ENCODE measurements at places on chromosomes 1 and 21.

DNA sequence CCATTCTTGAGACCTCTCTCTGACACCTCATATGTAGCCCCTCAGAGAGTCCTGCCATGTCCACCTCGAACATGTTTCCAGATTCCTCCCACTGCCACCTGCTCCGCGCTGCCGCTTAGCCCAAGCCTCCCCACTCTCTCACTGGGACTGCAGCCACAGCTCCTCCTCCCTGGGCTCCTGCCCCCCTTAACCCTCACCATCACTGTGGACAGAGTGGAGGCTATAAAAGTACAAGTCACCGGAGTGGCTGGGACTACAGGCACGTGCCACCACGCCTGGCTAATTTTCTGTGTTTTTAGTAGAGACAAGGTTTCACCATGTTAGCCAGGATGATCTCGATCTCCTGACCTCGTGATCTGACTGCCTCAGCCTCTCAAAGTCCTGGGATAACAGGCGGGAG lies 77.0 kb downstream of the VWA5B1 start:
- DNase-seq = no peak

DNA sequence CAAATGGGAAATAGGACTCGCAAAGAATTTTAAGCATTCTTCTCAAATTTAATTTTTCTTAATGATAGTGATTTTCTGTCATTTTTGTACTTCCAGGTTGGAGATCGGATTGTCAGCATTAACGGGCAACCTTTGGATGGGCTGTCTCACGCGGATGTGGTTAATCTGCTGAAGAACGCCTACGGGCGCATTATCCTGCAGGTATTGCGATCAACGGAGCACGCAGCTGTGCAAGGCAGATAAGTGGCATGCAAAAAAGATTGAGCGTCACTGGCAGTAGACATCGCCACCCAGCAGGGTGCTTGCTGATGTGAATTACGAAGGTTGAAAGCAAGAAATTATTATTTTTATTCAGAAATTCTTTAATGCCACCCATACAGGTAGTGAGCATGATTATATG lies 65.9 kb upstream of the L1TD1 start:
- DNase-seq = no peak

DNA sequence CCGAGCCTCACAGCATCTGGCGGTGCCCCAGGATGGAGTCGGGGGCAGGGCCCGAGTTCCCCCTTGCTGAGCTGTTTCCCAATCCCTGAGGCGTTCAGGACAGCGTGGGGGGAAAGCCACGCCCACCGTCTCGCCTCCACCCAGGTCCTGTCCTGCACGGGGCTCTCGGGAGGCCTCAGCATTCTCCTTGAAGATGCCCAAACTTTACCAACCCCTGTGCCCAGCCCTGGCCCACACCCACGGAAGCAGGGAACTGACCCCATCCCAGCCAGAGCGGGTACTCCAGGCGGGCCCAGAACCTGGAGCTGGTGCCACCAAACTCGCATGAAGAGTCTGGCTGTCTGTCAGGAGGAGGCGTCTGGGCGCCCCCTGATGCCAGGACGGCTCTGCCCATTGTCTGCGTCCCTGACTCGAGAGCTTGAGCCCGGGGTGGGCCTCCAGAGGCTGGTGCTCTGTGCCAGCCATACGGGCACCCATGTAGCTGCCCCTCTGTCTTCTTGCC lies 35.3 kb upstream of the POFUT2 start:
- no peak for DNase-seq

DNA sequence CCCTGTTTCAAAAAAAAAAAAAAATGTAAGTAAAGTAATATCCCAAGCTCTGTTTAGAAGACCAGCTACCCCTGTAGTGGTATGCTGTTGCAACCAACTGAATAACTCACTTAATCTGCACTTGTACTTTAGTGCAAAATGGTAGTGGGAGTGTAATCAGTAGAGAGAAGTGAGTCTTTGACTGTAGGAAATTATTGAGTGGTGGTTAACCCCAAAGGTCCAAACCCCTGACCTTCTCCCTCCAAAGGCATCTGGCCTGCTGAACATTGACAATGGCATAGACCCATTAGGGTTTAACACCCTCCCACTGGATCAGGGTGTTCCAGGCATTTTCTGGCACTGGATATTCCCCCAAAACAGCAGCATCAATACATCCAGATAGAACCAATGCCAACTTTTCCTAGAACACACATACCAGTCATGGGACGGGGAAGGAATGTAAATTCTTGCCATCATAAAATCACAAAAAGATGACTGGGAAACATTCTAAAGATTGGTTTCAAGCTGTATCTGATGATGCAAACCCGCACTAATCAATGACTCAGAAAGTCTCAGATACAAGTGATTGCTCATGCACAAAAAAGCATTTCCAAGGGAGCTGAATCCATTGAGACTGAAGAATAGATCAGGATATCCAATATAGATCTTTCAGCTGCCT lies 110.3 kb downstream of the MRPL39 start:
- no peak for DNase-seq

DNA sequence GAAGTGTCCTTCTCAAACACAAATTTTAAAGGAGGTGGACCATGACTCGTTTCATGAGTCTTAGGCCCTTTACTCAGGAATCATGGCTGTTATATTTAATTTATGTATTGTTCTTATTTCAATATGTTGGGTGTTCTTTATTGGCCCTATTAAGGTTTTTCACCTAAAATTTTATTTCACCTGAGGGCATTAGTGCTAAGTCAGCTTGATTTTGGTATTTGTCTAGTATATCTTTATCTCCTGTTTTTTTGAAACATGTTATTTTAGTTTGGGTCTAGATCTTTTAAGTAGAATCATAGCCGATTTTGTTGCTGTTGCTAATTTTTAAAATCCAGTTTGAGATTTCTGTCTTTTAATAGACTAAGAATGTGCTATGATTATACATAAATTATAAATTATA lies 430.4 kb downstream of the RPS6KC1 start:
- no peak for DNase-seq

DNA sequence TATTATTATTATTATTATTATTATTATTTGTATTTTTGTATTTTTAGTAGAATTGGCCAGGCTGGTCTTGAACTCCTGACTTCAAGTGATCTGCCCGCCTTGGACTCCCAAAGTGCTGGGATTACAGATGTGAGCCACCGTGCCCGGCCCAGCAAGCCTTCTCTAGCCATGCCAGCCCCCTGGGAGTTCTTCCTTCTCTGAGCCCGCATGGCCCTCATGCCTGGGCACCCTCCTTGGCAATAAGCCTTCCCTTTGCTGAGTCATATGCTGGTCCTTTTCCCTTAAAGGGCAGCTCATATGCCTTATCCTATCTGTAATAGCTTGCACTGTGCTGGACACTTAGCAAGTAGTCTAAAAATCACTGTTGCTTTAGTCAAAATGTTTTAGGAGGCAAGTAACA lies 8.5 kb upstream of the NBL1 start:
- no peak for DNase-seq
